AG04450 (cell line): ENCODE measurements at places on chromosomes 5 and 9. TPM values are rescaled to one million over a fixed set of nuclear protein-coding genes. Genes with fewer than 3 reads are reported as not detected.

GRCh38 chr5:179986328-179986727 lies 78.6 kb upstream of the TBC1D9B start:
- DNase-seq = no peak

GRCh38 chr9:5543875-5544702 lies 33.8 kb downstream of the PDCD1LG2 start:
- no peak for DNase-seq

- no peak for DNase-seq
These were observed 25.0 kb upstream of the CAPSL start for GRCh38 chr5:35963381-35963843.

GRCh38 chr5:116632890-116633289 lies 58.3 kb upstream of the SEMA6A start:
- no peak for DNase-seq

The FLT4 gene
- polyA plus RNA-seq = not detected in 2 replicates

The TMC1 gene
- 0.11 TPM in 1 of 2 replicates, not detected in the other for polyA plus RNA-seq

The TRAF1 gene
- polyA plus RNA-seq = 3.7 and 4.0 TPM in 2 replicates

The UGT3A1 gene
- polyA plus RNA-seq = not detected in 2 replicates
